ENCODE measurements at places on chromosomes 5 and 9.

DNA sequence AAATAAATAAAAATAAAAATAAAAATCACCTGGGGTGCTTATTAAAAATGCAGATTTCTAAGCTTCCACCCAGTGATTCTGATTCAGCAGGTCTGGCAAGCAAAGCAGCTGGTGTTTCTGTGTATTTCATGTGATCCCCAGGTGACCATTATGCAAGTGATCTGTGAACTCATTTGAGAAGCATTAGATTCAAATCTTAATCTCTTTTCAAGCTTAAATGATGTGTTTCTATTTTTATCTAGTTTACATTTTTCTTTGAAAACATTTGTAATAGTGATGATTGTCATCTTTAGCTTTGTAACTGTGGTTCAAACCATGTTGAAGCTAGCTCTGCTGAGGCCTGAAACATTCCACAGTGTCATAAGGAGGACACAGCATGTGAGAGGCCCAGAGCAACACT lies 804.8 kb upstream of the ZNF608 start:
- no peak for DNase-seq

DNA sequence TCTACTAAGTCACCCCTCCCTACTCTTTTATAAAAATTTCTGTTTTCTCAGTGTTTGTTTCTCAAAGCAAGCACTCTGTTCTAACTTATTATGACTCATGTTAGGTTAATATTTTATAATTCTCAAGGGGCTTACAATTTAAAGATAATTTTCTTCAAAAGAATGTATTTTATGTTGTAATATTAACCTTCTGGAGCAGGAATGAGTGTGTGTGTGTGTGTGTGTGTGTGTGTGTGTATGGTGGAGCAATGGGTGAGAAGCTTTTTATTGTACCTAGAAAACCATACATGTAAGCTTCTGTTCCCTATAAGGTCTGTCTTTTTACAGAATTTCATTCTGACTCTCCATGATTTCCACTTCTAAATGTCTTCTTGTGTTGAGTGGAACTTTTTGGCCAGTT lies 63.0 kb downstream of the PBX3 start:
- no peak for DNase-seq

DNA sequence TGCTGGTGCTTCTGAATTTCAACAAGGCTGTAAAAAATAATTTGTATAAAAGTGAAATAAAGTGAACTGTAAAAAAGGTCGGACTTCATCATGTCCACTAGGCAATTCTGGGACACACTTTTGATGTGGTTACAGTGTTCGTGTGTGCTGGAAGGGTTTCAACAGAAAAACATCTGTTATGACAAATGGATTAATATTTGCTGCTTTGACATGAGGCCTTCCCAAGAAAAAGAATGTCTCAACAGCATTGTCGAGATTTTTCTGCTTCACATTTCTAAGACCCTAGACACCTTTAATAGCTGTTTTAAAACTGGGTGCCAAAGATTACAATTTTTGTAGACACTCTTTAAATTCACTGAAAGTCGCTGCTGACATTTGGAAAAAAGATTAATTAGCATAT lies 216.6 kb downstream of the SLC12A2 start:
- DNase-seq, result peak; percentile 23

DNA sequence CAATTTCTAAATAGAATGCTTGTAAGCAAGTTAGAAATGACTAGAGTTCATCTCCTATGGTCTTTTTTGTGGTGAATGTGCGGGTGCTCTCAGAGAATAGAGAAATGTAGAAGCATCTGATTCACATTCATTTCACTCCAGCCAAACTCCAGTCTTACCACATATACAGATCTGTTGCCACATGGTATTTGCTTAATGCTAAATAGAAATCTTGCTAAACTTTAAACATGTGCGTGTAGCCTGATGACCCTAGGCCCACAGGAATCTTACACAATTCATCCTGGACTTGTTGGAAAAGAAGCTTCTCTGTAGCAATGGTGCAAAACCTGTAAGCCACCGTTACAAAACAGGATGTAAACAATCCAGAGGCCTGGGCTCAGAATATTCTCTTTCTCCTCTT lies 135.2 kb downstream of the PCSK1 start:
- DNase-seq, result no peak

- DNase-seq, result no peak
Measured at GRCh38 chr9:113523421-113524141, 60.1 kb downstream of the RGS3 start.

DNA sequence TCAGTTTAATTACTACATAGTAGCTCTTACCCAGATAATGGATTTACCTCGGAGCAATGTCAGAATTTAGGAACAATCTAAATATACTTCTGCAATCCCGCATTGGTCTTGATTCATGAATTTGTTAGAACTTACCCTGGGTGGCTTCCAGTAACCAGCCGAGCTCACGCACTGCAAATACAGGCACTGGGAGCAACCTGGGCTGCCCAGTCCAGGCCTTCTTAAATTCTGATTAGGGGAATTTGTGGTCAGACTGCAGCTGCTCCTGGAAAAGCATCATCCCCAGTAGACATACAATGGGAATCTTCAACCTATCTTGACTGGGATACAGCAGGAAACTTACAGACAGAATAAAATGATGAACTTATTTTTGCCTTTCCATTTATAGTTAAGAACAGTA lies 270.3 kb downstream of the SPOCK1 start:
- DNase-seq, result no peak

- no peak for DNase-seq
Measured at GRCh38 chr9:87657893-87658292, 68.0 kb upstream of the CTSL start.

DNA sequence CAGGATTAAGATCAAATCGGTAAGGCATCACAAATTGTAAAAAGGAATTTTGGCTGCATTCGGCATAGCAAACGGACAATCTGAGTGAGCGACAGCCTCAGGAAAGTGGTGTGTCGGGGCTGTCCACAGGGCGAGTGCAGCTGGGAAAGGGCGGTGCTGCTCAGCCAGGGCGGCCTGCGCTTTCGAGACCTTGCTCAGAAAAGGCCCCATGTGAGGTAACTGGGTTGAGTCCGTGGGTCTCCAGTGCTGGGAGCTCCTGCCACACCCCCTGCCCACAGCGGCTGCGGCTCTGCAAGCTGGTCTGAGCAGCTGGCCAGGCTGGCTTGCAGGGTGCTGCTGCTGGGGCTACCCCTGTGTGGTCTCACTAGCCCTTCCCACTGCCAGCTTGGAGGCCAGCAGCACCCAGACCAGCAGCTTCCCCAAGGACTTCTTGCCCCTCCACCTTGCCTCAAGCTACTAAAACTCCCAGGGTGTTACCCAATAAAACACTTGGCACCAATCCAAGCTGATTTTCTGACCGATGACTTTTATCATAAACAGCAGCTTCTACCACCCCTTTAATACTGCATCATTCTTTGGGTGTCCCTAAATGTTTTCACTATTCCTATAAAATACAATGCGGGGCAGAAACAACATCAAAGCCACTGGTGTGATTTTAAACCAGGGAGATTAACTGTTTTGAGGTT lies 6.2 kb downstream of the SURF2 start:
- no peak for DNase-seq

DNA sequence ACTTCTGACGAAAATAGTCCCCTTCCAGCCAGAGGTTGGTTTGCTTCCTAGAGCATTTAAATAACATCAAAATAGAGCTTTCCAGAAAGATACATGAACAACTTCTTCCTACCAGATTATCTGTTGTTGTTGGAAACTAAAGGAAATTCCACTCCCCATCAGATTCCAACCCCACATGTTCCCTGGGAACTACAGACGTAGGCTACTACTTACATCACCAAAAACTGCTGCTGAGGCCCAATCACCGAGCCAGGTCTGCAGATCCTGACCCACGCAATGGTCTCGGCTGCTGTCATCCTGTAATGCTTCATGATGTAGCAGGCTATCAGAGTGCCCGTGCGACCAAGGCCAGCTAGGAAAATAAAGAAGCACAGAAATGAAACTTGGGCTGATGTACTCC lies 73.4 kb downstream of the HABP4 start:
- no peak for DNase-seq

GRCh38 chr5:180602481-180603075 lies 11.3 kb upstream of the SCGB3A1 start:
- no peak for DNase-seq

GRCh38 chr5:143435210-143435657 lies 31.7 kb upstream of the NR3C1 start:
- DNase-seq, result no peak

GRCh38 chr9:70034271-70034711 lies 9.4 kb upstream of the MAMDC2 start:
- no peak for DNase-seq

GRCh38 chr5:113379936-113380806 lies 54.6 kb downstream of the TSSK1B start:
- no peak for DNase-seq

- DNase-seq, result no peak
Measured at GRCh38 chr5:107876906-107877305, 206.2 kb upstream of the EFNA5 start.

GRCh38 chr9:35792024-35792813 lies 828 bp downstream of the NPR2 start:
- no peak for DNase-seq

- DNase-seq, result peak; percentile 44
Measured at GRCh38 chr9:14616188-14616982, 76.8 kb downstream of the ZDHHC21 start.

- DNase-seq, result no peak
Measured at GRCh38 chr5:1118738-1119137, 6.9 kb upstream of the SLC12A7 start.

DNA sequence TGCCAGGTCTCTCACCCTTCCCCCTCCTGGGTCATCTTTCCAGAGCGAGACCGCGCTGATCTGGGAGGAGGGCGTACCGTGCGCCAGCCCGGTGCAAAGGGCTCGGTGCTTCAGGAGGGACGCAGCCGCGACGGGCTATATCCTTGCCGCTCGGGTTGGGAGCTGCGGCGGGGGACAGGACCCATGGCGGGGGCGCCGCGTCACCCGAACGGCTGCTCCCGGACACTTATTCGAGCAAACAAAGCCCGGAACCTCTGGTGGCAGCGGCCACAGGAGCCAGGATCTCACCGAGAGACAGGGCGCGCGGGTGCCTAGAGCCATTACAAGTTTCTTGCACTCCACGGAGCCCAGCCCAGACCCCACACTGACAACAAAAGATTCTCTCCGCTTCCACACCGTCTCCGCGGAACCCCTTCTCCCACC lies 1.3 kb downstream of the SEMA6A start:
- DNase-seq, result no peak

DNA sequence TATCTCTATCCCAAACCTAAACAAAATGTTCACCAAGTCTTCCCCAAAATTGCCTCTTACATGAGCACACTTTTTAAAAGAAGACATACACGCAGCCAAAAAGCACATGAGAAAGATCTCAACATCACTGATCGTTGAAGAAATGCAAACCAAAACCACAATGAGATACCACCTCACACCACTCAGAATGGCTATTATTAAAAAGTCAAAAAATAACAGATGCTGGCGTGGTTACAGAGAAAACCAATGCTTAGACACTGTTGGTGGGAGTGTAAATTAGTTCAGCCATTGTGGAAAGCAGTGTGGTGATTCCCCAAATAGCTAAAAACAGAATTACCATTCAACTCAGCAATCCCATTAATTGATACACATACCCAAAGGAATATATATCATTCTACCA lies 83.8 kb downstream of the SEMA5A start:
- no peak for DNase-seq

DNA sequence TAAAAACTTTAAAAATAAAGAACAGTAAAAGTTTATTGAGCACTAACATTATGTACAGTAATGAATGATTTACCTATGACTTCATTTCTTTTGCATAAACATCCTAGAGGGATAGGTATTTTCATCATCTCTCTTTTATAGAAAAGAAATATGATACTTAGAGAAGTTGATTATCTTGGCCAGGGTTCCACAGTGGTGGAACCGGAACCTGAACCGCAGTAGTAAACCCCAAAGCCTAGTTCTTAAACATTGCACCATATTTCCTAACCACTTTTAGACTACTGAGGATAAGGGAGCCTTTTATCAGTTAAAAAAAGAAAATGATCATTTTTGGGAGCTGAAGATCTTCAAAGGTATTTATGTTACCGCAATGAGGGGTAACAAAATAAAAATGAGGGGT lies 205.7 kb upstream of the SGCD start:
- no peak for DNase-seq

DNA sequence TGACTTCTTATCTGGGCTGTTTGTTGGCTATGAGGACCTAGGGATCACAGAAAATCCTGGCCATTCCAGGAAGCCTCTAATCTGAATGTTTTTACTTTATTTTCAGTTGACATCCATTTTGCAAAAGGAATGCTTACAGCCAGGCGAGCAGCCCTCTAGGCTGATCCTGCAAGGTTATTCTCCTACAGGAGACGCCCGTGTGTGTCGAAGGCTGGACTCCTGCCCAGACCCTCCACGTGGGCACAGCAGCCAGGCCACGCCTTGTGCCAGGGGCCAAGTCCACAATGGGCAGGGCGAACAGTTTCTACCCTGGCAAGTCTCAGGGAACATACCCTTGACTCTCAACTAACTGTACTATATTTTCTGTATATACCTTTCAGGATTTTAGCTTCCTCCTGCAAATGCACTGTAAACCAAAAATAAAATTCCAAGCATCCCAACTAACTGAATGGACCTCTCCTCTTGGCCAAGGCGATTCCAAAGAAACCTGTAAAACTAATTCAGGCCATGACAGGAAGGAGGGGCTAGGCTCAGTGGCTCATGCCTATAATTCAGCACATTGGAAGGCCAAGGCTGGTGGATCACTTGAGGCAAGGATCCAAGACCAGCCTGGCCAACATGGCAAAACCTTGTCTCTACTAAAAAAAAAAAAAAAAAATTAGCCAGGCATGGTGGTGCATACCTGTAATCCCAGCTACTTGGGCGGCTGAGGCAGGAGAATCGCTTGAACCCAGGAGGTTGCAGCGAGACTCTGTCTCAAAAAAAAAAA lies 5.7 kb downstream of the CMBL start:
- no peak for DNase-seq

DNA sequence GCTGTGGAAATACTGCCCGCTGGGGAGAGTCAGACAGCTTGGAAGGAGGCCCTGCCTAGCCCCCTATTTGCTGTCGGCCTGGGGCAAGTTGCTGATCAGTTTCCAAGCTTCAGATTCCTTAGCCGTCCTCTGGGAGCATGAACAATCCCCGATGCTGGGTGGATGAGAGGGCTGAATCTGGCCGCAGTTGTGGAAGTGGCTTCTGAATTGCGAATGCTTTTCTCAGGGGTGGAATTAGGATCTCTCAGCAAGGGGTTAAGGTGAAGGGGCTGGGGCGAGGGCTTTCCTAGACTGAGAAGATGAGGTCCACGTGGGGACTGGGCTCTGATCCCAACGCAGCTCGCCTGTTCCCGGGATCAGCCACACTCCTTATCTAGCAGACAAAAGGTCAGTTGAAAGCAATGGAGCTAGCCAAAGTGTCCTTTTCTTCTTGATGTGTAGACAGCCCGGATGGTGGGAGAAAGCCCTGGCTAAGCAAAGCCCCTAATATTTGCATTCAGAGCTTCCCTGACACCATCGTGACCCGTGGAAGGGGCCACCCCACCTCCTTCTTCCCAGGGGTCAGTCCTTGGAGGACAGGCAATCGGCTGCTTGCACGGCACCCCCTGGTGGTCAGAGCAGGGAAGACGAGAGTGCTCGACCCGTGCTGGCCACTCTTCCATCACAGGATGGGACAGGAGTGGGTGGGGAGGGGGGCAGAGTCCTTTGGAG lies 54.9 kb downstream of the COL15A1 start:
- DNase-seq, result peak; percentile 70

Data from hindlimb muscle (tissue), 1 donor.